ENCODE measurements at places on chromosomes 4 and X.

- no peak for DNase-seq
These were observed 460.4 kb upstream of the BOD1L1 start for GRCh38 chr4:14087921-14088320.

- no peak for DNase-seq
These were observed 38.8 kb downstream of the SEC31A start for GRCh38 chr4:82851885-82852750.

GRCh38 chr4:4990857-4991540 is 28.3 kb downstream of the CYTL1 start:
- DNase-seq: no peak

GRCh38 chrX:13468096-13468495 is 101.3 kb upstream of the EGFL6 start:
- DNase-seq: no peak

DNA sequence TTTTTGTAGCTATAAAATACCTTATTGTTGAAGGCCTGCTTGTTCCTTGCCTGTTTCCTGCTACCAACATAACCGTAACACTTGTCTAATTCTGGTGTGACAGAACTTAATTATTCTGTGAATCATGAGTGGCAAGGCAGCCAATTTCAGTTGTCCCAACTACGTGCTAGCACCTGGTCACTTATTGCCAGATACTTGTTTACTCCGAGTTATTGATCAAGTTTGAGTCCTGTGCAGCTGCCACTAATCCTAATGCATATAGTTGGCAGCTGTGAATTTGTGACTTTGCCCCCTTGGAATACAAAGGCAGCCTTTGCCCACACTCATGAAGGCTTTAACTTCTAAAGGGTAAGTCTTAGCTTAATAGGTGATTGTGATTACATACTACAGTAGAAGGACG is 7.8 kb upstream of the RNF128 start:
- DNase-seq: no peak

GRCh38 chr4:180253419-180253818 is 1989.8 kb upstream of the TENM3 start:
- no peak for DNase-seq

- DNase-seq: no peak
These were observed 69.3 kb downstream of the SH3RF1 start for GRCh38 chr4:169201222-169202144.

DNA sequence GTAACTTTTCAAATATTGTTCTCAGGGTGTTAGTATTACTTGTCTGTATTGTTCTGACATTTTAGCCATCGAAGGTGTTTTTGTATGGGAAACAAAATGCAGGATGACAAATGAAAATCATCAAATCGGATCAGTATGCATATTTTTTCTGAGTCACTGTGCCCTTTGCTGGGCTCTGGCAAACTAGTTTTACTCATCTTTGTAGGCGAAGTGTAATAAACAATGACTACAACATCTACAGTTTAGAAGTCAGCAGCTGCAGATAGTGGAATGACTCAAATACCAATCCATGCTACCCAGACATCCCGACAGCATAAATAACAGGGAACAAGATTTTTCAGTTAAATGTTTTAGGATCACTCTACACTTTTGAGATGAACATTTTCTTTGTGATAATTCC is 557.3 kb upstream of the TENM3 start:
- DNase-seq: no peak

DNA sequence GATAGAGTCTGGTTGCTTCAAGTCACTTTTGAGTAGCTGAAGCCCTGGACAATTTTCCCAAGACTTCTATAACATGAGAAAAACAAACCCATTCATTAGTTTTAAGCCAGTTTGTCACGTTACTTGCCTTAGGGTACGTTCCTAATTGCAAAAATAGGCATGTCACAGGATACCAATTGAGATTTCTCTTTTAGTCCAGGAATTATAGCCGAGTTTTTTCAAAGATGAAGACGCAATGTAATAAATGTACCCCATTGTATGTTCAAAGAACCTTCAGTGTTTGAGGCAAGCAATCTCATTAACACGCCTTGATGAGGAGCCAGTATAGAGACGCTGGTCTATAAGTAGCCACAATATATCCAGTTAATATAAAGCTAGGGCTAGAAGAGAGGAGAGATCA is 534.2 kb downstream of the INPP4B start:
- DNase-seq: no peak

DNA sequence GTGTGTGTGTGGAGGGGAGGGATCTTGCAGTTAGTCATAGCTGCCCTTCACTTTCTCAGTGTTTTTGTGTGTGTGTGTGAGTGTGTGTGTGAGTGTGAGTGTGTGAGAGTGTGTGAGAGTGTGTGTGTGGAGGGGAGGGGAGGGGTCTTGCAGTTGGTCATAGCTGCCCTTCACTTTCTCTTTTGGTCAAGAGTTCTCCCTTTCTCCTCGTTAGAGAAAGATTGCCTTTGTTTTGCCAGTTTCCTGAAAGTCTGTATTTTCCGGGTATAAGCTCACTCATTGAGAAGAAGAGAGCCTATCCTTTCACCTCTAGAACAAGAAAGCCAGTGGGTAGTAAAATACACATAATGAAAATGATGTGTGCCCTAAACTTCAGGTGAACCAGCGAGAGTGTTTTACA is 75.2 kb upstream of the ENPP6 start:
- DNase-seq: no peak

DNA sequence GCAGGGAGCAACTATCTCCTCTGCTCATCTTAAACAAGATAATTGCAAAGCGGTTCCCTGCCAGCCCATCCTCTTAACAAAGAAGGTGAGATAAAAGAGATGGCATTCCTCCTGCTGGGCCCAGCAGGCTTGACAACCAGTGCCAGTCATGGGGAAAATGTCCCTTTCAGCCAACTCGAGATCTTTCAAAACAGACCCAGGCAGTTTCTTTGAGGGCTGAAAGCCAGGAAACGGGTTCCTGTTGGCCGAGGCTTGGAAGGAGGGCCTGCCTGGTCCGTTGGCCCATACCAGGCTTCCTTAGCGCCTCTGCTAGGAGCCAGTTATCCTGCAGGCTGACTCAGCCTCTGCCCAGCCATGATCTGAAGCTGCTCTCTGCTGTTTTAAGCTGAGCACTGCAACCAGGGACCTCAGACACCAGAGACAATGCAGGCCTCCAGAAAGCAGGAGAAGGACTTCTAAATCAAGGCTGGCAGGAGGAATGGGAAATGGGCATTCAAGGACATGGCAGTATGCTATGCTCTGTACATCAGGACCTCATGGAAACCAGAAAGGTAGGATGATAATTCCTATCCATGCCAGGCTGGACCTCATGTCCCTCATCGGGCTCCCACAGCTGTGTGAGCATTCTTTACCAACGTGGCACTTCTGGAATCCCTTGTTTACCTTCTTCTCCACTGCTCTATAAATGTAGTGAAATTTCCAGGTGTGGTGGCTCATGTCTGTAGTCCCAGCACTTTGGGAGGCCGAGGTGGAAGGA is 42.4 kb upstream of the SLC2A9 start:
- no peak for DNase-seq

DNA sequence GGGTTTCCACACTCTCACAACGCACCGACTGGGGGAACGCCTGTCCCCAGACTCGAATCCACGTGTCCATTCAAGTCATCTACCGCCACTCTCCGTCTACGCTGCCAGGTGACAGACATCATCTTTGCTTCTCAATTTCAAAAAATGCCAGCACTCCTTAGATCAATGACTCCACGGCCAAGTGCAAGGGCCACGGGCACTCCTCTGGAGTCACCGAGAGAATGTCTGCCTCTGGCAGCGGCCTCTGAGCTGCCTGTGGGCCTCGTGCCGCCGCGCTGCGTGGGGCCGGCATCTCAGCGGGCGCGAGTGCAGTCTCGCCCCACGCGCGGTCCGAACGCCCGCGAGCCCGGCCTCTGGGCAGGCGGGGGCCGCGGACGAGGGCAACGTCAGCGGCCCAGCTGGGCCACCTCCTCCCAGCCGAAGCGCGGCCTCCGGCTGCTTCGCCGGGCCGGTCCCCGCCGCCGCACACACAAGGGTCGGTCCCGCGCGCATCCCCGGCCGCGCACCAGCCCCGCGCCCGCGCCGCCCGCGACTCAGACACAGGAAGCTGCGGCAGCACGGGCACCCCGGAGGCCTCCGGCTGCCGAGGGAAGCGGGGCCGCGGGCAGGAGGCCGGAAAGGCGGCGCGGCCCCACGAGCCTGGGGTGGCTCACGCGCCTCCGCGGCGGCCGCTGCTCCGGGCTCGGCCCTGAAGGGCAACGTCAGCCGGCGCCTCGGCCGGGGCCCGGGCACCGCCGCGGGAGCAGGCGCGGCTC is 450 bp downstream of the ACSL1 start:
- DNase-seq: no peak

DNA sequence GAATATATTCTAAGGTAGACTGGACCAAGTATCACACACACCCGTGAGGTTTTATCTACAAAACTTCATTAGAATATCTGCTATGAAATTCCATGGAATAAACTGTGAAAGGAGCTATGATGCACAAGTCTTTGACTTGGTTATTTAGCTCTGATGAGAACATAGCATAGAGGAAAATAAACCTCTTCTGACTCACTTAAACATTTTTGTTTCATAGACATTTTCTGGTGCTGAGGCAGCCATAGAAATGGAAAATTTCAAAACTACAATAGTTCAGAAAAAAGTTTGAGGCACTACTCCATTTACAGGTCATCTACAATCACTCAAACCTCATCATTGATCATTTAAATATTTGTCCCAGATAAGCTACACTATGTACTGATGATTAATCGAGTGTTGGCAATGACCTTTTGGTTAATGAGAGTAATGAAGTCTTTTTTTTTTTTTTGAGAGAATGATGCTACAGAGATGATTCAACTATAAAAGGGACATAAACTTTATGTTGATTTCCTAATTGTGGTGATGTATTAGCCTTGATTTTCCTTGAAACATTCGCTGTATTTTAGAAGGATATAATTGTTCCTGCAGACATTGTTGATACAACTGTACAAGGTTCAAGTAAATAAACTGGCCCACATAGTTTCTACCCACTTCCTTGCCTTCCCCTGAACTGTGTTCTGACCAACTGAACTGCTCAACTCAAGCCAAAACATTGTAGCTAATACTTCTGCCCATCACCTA is 77.5 kb downstream of the AREG start:
- DNase-seq: no peak

DNA sequence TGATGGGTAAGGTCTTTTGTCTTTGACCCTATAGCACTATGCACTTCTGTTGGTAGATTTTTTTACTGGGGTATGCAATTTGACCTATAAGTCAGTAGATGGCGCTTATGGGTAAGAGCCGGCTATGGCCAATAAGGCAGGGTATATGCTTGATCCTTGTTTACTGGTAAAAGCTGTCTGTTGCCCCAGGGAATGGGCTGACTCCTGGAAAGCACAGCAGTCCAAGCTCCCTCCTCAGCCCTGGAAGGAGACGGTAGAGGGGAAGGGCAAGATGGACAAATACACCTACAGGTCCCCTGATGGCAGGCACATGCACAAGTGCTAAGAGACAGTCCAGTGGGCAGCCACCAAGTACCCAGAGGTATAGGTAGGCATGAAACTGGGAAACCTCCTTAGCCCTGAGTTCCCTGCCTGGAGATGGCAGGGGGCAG is 63.7 kb downstream of the ADAMTS3 start:
- DNase-seq: no peak

GRCh38 chrX:2351999-2352995 is 148.5 kb downstream of the DHRSX start:
- DNase-seq: no peak

DNA sequence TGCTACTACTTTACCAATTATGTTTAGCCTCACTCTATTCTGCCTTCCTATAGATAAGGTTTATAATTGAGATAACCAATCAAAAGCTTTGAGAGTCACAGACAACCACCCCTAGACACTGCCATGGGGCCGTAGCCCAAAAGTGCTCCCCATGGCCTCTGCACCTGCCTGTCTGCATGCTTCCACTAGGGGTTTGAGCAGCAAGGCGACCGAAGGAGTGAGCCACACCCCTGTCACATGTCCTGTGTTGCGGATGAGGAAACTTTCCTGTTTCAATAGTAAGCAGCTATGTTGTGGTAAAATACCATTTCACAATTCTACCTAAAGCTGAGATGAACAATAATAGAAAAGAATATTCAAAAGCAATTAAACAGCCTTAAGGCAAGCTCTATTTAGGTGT is 856.0 kb upstream of the FRG1 start:
- DNase-seq: no peak

DNA sequence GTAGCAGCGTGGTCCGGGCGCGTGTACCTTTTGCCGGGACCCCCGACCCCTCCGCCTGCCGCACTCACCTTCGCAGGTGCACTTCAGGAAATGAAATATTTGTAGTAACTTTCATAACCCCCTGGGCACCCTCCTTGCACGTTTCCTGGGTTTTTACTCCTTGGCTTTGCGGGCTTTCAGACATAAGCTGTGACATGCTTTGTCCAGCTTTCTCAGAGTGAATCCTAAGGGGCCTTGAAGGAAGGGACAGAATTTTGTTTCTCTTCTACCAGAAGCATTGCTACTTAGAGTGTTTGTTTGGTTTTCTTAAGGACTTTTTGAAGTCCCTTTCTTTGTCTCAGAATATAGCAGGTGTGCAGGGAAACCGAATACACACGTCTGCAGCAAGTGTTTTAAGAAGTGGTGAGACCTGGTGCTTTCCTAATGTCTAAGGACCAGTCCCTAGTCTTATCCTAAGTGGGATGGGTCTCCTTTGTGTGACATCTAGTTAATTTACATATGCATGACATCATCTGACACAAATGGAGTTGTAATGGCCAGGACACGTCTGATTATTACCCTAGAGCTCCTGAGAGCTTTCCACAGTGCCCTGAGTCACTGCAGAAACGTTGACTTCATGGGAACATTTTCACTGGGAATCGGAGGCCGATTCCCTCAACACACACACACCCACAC is 1.3 kb downstream of the FAM149A start:
- DNase-seq: no peak

DNA sequence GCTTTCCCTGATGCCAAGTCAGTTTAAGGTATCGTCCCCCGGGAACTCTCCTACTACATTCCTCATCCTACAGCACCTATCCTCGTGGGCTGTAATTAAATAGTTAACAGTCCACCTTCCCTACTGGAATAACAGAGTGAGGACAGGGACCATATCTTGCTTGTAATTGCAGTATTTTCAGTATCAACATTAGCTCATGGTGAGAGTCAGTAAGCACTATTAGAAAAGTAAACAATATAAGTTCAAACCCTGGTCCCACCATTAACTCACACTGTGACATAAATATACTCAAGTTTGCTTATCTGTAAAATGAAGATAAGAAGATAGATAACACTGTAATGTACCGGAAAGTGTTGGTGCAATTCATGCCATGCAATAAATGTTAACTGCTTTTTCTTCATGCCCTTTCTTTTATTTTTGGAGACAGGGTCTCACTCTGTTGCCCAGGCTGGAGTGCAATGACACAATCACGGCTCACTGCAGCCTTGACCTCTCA is 61.3 kb downstream of the SH3RF1 start:
- DNase-seq: no peak

DNA sequence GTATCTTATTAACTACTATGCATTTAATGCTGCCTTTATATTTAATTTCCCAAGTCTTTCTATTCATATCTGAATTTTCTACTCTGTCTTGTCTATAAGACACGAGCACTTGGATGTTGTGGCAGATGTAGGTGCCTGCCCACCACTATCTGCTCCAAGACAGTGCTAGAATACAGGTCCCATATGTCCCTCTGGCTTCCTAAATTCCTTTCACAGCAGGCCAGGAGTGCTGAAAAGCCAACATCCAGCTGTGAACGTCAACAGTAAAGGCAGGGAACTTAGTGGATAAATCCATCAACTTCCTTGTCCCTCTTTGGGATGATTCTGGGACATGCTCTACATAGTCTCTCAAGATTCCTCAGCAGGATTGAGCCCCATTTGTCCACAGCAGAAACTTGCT is 245.1 kb upstream of the ETNPPL start:
- DNase-seq: no peak
